ENCODE measurements at places on chromosomes 3 and 15. TPM values are rescaled to one million over a fixed set of nuclear protein-coding genes. Genes with fewer than 3 reads are reported as not detected.

Gene CALML4
- 15.1 TPM for total RNA-seq

Gene HCN4
- not detected for total RNA-seq

Gene CCK
- total RNA-seq: not detected

Gene SPTBN5
- 1.0 TPM for total RNA-seq

Gene CHST2
- total RNA-seq: 18.3 TPM

Gene FMN1
- 0.07 TPM for total RNA-seq

Gene EAF2
- 39.3 TPM for total RNA-seq

Gene ASB14
- total RNA-seq: not detected

Gene TP63
- 2.9 TPM for total RNA-seq

Gene CCNB2
- total RNA-seq: 75.7 TPM

Gene CLEC3B
- total RNA-seq: 0.27 TPM

Gene ZPLD1
- not detected for total RNA-seq

Gene FBLN2
- total RNA-seq: not detected

Gene LAMB2
- total RNA-seq: not detected

Gene GOLGA8B
- 253 TPM for total RNA-seq

Gene CAV3
- not detected for total RNA-seq

Gene SAMMSON
- total RNA-seq: not detected

Gene HOMER2
- total RNA-seq: 38.1 TPM

Gene RARRES1
- total RNA-seq: not detected

Gene FBXO40
- not detected for total RNA-seq

Gene TOMM70
- 43.3 TPM for total RNA-seq

Gene TP53BP1
- total RNA-seq: 42.7 TPM

Gene SOX14
- total RNA-seq: not detected

Gene ZFYVE19
- total RNA-seq: 35.4 TPM

Gene MUC20
- 5.3 TPM for total RNA-seq

Gene TAGLN3
- total RNA-seq: not detected

Gene CHRNA7
- not detected for total RNA-seq

Gene FETUB
- not detected for total RNA-seq

Gene PDCD7
- 41.8 TPM for total RNA-seq

Gene GP5
- total RNA-seq: 1.0 TPM

Gene MB21D2
- total RNA-seq: 5.5 TPM

Gene AGBL1
- not detected for total RNA-seq

Gene GPR176
- not detected for total RNA-seq

Gene GPR156
- not detected for total RNA-seq

Gene CAMK2N2
- 0.16 TPM for total RNA-seq

Gene FYCO1
- 15.7 TPM for total RNA-seq

Gene GNAT1
- total RNA-seq: not detected

Gene GRK7
- not detected for total RNA-seq

Gene TMEM207
- total RNA-seq: not detected

Gene ALDH1A3
- not detected for total RNA-seq

Gene THSD4
- not detected for total RNA-seq

Gene SH2D7
- total RNA-seq: 0.11 TPM

Gene A4GNT
- total RNA-seq: not detected

Gene EOMES
- total RNA-seq: 4.8 TPM

Gene DUOXA2
- not detected for total RNA-seq

Gene FAM81A
- total RNA-seq: 1.2 TPM

Gene ECE2
- not detected for total RNA-seq

Gene UBA5
- 38.3 TPM for total RNA-seq

Gene ZMYND10
- 3.6 TPM for total RNA-seq

Gene CLSTN2
- total RNA-seq: not detected

Measured in T-helper 2 cell treated with Interferon-gamma antibody and Interleukin-4, amounts not matched to agents 100 ng/mL and 5 ng/mL, for 36 hours (primary cell).